ENCODE measurements at places on chromosomes 4 and X.

DNA sequence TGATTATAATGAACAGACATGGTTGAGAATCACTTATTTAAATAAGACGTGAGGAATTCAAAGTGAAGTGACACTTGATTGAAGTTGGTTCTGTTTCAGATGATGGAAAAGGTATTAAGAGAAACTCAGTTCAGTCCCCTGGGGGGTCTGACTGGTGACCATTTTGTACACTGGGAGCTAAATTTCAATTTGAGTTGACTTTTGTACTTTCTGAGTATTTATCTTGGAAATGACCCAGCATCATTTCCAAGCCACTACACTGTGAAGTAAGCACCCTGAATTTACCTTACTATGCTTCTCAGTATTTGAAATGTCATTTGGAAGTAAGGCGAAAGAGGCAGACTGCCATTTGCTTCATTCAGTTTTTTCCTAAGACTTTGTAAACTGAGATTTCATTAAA, 73.4 kb downstream of the CNOT6L start:
- DNase-seq, result no peak

DNA sequence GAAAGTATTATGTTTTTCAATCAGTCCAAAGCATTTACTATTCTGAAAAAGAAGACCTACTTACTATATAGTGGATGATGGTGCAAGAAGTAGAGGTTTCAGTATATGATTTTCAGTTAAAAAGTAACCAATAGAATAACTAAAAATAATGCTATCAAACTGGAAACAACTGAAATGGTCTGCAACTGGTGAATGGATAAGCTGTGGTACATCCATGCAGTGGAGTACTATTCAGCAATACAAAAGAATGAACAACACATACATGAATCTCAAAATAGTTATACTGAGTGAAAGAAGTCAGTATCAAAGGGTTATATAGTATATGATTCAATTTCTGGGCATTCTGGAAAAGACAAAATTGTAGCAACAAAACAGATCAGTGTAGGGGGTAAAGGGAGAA, 55.9 kb downstream of the PLAC1 start:
- DNase-seq, result no peak

DNA sequence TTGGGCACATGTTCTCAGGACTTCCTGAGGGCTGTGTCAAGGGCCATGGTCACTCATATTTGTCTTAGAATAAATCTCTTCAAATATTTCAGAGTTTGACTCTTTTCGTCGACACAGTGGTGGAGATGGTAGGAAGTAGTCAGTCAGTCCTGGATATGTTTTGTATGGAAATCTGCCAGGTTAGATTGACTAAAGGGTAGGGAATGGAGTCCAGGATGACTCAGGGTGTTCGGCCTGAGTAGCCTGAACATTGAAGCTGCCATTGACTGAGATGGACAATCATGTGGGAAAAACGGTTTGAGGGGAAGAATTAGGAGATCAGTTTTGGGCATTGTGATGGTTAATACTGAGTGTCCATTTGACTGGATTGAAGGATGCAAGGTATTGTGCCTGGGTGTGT, 177.1 kb upstream of the CENPE start:
- no peak for DNase-seq

- DNase-seq, result no peak
These were observed 83.8 kb downstream of the SEL1L3 start for GRCh38 chr4:25779021-25779420.

DNA sequence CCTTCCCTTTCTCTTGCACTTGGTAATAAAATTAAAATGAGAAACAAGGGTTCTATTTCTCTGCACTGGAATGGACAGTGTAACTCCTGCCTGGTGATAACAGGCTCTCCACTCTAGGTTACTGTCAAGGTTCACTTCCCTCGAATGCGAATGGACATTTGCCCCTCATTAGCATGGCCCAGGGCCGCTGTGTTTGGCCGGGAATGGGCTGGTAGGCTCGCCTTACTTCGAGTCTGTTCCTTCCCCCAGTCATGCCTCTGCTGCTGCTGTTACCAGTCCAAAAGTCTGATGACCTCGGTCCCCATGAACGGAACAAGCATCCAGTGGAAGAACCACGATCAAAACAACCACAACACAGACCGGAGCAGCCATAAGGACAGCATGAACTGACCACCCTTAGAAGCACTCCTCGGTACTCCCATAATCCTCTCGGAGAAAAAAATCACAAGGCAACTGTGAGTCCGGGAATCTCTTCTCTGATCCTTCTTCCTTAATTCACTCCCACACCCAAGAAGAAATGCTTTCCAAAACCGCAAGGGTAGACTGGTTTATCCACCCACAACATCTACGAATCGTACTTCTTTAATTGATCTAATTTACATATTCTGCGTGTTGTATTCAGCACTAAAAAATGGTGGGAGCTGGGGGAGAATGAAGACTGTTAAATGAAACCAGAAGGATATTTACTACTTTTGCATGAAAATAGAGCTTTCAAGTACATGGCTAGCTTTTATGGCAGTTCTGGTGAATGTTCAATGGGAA, 61.5 kb downstream of the EDNRA start:
- no peak for DNase-seq

DNA sequence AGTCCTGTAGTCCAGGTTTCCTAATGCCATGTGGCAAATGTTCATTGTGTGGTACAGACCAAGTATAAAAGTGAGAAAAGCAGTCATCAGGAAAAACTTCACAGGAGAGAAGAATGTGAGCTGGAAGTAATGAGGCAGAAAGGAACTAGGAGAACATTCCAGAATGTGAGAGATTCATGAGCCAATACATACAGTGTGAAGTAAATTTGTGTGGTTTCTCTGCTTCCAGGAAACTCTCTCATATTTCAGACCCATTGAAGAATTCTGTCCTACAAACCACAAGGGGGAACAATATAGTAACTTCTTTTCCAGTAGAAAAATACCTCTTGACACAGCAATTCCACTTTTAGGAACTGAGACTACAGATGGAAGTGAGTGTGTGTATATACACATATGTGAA, 136.5 kb downstream of the RNF150 start:
- no peak for DNase-seq

- no peak for DNase-seq
These were observed 743.8 kb downstream of the FAT4 start for GRCh38 chr4:126058596-126058995.

DNA sequence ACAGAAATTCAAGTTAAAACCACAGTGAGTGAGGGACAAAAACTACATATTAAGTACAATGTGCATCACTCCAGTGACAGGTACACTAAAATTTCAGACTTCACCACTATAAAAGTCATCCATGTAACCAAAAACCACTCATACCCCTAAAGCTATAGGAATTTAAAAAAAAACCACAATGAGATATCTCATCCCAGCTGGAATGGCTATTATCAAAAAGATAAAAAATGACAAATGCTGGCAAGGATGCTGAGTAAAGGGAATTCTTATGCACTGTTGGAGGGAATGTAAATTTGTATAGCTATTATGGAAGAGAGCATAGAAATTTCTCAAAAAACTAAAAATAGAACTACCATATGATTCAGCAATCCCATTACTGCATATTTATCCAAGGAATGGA, 171.1 kb downstream of the HHIP start:
- DNase-seq, result no peak

GRCh38 chr4:141246683-141247429, 26.2 kb downstream of the ZNF330 start:
- no peak for DNase-seq

DNA sequence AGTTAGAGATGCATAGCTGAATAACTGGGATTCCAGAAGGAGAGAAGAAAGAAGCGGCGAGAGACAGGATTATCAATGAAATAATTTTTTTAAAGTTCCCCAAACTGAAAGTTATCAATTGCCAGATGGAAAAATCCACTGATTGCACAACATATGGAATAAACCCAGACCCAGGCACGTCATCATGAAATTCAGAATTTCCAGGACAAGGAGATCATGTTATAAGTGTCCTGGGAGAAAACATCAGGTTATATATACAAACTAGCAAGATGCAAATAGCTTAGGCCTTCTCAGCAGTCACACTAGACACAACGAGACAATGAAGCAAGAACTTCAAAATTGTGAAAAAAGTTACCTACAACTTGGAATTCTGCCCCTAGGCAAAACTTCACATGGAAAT, 200.0 kb downstream of the PALLD start:
- DNase-seq, result no peak

- no peak for DNase-seq
These were observed 290.2 kb downstream of the CAMK2D start for GRCh38 chr4:113471146-113471860.

- DNase-seq, result no peak
These were observed 13.6 kb downstream of the PROM1 start for GRCh38 chr4:16070203-16070602.

GRCh38 chrX:106246511-106246910, 78.4 kb downstream of the PWWP3B start:
- no peak for DNase-seq

DNA sequence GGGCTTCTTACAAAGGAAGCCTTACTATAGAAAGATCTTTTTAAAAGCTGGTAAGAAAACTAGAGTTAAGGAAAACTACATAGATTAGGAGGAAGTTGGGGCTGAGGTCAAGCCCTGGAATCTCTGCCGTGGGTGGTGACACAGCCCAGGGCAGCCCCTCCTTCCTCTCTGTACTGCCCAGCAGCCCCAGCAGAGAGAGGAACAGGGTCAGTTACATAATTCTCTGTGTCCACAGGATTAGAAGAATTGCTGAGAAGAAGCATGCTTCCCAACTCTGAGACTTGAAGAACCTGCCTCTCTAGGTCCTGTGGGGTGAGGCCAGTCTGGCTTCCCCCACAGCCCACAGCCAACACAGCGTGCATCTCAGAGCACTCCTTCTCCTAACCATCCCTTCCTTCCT, 9.2 kb upstream of the ABLIM2 start:
- DNase-seq, result no peak

GRCh38 chr4:173130687-173131086, 37.9 kb upstream of the GALNT7 start:
- no peak for DNase-seq

DNA sequence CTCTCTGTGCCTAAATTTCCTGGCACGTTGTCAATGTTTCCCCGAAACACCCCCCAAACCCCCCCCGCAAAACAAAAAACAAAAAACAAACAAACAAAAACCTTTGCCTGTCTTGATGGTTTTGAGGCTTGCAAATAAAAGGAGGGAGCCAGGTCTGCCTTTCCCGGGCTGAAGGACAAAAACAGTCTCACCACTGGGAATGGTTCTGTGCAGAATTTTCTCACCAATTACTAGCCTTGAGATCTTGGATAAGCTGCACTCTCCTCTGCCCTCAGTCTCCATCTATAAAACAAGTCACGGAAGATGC, 15.5 kb downstream of the NKX3-2 start:
- no peak for DNase-seq

GRCh38 chrX:40127052-40127451, 29.3 kb upstream of the BCOR start:
- no peak for DNase-seq

GRCh38 chrX:74670028-74670427, 55.6 kb upstream of the RLIM start:
- no peak for DNase-seq

GRCh38 chr4:121148000-121148399, 16.1 kb downstream of the TNIP3 start:
- DNase-seq, result no peak

GRCh38 chr4:133151341-133151690, 2.2 kb downstream of the PCDH10 start:
- no peak for DNase-seq

DNA sequence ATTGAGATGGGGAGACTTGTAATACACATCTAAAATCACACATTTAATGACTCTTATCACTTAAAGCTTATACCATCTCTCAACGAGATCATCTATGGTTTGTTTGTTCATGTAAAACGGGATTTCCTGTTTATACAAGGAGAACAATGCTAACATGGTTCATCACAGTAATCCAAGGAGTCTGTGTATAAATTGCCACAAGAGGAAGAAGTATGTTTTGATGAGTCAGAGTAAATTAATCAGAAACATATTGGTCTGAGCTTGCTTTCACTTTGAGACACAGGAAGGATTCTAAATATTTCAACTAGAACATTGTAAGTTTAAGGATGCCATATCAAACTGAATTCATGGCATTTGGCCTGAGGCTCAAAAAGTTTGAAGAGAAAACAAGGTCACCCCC, 594.1 kb downstream of the GLUD2 start:
- no peak for DNase-seq

- DNase-seq, result no peak
These were observed 48.9 kb upstream of the TEX13A start for GRCh38 chrX:105269386-105269785.

GRCh38 chr4:176910646-176911045, 117.9 kb upstream of the VEGFC start:
- no peak for DNase-seq

- DNase-seq, result no peak
These were observed 1047.7 kb downstream of the STIM2 start for GRCh38 chr4:27908356-27908755.

- DNase-seq, result no peak
These were observed 1242.9 kb downstream of the C4orf33 start for GRCh38 chr4:130338851-130339250.

GRCh38 chrX:24395775-24396174, 35.3 kb downstream of the SUPT20HL1 start:
- no peak for DNase-seq

DNA sequence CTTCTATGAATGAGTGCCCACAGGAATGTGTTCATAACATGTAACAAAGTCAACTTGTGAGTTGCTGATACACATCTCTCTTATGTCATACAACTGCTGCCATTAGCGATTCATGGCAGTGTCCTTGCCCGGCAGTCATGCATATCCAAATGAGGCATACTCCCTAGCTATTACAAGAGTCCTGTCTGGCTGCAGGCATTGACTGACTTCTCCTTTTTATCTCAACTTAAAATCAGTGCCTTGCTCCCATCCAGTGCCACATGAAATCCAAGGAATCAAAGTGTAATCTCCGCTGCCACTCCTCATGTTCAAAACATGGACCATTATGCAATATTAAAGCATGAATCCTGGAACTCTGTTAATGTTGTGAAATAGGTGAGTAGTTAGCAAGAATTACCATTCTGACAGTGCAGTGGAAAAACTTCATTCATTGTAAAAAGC, 348.9 kb upstream of the FTHL17 start:
- no peak for DNase-seq

- no peak for DNase-seq
These were observed 199.2 kb downstream of the DCTD start for GRCh38 chr4:182717788-182718583.

DNA sequence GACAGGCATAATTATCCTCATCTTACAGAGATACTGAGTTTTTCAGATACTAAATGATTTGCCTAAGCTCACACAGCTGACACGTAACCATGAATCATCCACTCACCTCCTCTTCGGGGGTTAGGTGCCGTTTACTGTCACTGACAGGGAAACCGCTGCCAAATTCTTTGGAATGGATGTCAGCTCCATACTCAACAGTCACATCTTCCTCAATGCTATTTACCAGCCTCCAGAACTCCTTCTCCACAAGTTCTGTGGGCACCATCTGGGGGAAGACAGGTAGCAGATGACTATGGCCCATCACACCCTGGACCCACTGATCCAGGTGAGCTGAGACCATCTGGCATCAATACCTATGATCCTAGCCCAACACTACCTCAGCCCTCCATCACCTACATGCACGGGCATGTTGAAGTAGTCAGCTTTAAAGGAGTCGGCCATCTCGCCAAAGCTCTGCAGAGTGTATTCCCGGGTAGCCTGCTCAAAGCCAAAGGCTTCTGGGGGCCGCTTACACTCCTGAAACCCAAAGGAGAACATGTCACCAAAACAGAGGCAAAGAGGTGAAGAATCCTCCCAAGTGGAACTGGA, 13.5 kb downstream of the KDM5C start:
- DNase-seq, result no peak

GRCh38 chr4:144575181-144575580, 70.8 kb upstream of the HHIP start:
- no peak for DNase-seq

Measured in stimulated activated CD8-positive, alpha-beta memory T cell treated with anti-CD3 and anti-CD28 coated beads, Interleukin-15, amount 100 ng/mL, for 24 hours (primary cell).